Activated T-cell treated with anti-CD3 and anti-CD28 coated beads for 1 hour (primary cell): ENCODE measurements at places on chromosomes 3 and 15.

DNA sequence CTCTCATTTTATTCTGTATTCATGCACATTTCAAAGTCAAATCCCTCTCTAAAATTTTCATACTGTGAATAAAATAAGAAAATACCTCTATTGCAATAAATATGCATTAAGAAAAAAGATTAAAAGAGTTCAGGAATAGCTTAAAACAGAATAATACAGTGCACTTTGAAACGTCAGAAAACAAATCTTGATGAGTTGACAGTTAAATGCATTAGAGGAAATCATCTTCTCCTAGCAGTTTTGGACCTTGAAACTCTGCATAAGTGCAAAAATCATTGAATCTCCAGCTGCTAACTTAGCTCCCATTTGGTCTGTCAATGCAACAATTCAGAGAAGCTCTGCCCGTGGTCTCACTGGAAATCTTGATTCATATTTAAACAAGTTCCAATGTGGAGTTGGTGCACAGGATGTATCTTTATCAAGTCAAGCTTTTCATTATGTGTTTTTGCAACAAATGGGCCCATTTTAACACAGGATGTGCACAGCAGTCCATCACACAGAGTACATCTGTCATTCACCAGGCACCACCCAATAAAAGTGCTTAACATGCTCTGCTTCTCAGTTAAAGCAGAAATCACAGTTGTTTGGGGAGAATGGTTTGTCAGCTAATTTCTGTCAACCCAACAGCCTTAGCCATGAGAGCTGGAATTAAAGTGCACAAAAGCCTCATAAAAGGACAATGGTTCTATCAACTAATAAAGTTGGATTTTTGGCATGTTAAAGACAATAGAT is 98.8 kb upstream of the ARRDC4 start:
- no peak for DNase-seq

DNA sequence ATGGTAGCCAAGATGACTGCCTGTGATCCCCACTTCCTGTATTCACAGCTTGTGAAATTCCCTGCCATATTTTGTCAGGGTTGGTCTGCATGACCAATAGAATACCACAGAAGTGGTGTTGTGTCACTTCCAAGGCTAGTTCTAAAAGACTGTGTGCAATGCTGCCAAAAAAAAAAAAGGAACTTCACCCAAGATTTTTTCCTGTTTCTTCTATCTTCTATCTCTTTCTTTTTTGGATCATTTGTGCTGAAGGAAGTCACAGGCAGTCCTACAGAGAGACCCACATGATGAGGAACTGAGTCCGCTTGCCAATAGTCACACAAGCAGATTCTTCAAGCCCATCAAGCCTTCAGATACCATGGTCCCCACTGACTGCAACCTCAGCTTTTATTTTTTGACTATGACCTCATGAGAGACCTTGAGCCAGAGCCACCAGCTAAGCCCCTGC is 18.1 kb upstream of the RAF1 start:
- no peak for DNase-seq

DNA sequence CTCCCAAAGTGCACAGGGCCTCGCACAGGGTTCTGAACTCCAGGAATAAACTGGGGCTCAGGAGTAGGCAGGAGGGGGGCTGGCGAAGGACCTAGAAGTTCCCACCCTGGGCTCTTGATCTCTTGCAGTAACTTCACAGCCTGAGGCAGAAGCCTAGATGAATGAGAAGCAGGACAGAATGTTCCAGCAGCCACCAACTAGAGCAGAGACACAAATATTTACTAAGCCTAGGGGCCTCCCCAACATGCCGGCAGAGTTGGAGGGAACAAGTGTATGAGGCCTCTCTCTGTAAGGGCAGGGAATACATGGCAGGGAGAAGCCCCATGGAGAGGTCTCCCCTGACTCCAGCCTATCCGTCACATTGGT is 25.3 kb upstream of the C15orf39 start:
- DNase-seq: no peak

DNA sequence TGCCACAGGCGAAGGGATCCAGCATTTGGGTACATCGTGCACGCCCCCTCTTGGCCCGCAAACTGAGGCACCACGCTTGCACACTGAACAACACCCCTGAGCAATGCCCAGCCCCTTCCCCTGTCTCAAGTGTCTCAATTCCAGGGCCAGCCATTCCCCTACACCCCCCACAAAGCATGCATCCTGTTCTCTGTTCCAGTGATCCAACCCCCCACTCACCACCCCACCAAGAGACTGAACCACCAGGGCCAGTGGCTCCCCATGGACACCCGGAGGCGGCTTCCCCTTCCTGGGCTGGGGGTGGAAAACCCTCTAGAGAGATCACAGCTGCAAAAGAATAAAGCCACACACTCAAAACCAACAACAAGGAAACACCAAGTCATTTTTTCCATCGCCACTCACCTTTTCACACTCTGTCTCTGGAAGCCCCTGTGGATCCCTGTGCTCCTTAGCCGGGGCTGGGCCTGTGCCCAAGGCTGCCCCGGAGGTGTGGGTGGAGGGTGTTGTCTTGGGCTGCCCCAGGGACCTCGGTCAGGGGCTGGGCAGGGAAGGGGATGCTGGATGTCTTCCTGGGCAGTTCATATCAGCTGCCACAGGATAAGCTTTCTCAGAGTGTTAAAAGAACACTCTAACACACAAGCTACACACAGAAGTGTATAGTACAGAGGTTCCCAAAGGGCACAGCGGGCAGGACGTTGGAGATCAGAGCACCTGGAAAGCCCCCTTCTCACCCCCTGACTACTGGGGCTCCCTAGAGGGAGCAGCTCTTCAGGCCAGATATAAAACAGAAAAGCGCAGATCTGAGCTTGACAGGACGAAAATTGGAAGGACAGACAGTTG is 92.5 kb downstream of the CHSY1 start:
- DNase-seq: no peak

DNA sequence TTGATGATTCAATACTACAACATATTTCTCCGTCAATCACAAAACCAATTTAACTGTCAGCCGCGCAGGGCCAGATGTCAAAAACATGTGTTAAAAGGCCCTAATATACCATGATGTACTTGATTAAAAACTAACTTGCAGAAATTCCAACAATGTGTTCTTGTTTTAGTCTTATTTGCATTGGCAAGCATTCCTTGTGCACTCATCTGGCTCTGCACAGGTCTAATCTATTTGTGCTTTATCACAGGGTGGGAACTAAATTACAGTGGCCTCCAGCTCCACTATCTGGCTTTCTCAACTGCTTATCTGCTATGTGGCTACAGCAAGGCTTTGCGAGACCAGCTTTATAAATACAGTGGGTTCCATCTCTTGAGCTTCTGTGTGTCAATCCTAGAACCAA is 455.5 kb downstream of the ERC2 start:
- no peak for DNase-seq

DNA sequence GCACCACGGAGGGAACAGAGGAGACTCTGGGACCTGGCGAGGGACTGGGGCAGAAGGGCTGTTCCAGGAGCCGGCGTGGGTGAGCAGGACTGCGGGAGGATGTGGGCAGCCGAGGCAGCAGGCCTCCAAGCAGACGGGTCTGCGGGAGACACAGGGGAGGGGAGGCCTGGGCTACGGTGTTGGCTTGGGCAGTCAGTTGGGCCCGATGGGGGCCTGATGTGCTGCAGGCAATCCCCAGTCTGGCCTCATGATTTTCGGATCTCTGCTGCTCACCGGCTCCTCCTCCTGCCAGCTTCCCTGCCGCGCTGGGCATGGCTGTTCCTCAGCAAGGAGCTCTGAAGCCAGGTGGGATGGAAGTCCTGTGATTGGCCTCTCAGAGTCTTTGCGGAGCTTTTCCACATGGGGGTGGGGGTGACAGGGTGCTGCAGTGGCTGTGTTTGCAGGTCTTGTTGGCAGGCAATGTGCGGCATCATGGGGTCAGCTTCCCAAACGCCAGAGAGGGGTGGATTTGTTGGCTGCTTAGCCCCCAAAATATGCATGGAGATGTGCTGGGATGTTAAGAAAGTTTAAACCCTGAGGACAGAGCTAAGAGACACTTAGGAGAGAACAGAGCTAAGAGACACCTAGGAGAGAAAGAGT is 19.3 kb downstream of the MINAR1 start:
- no peak for DNase-seq

DNA sequence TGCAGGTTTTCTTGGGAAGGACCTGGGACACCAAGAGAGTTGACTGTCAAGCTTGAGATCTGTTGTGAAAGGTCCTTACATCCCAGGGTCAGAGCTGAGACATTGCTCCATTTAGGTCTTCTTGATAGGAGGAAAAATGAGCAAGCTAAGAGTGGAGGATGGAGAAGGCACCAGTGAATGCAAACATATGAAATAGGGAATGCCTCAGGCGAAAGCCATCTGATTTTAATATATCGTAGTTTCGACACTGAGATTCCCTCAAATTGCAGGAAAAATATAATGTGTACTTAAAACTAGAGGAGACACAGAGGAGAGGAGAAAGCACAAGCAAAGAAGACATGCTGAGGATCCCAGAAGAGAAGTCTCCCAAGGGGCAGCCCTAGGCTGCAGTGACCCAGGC is 85.5 kb downstream of the TM4SF4 start:
- DNase-seq: no peak

GRCh38 chr3:46456118-46456517 is 8.6 kb downstream of the LTF start:
- DNase-seq: no peak

- no peak for DNase-seq
These were observed 1.7 kb downstream of the MESP2 start for GRCh38 chr15:89777782-89778380.

DNA sequence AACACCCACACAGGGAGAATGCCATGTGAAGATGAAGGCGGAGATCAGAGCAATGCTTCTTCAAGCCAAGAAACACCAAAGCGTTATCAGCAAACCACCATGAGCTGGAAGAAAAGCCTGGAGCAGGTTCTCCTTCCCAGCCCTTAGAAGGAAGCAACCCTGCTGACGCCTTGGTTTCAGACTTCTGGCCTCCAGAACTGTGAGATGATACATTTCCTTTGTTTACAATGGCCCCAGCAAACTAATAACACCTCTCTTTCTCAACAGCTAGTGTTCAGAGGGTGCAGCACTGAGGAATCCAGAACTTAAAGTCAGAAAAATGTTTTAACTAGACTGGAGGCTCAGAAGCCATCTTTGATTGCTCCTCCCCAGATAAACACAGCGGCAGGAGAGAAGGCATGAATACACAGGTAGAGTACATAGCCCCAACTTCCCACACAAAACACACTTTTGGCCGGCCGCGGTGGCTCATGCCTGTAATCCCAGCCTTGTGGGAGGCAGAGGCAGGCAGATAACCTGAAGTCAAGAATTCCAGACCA is 132.4 kb upstream of the LPP start:
- DNase-seq: no peak

DNA sequence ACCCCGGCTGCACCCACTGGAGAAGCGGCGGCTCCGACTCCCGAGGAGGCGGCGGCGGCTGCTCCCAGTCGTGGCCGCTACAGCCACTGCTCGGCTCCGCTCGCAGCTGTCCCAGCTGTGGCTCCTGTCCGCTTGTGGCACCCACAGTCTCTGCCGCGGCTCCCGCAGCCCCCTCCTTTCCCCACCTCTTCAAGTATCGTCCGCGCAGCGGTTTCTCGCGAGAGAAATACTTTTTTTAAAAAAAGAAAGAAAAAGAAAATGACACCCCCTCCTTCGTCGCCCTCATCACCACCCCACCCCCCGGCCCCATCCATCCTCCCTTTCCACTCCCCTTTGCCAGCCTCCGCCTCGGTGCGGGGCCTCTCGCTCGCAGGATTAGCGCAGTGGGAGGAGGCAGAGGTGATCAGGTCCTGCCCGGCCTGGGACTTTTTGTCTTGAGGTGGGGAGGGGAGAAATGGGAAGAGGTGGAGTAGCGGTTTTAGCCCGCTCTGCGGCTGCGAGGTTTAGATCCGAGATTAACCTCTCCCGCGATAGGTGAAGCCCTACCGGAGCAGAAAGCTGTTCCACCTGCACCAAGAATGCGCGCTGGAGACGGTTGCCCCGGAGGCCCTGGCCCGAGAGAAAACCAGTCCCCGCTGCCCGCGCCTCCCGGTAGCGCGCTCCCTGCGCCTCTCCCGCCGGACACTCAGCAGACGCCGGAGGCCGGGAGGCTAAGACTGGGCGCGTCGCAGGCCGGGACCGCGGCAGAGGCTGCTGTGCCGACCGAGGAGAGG is at the start of gene FBN1:
FBN1 (minus strand) TSS at position 152 of the 773 bp plus-strand sequence. CDS start 940 bp downstream, outside the sequence.
- no peak for DNase-seq

- no peak for DNase-seq
These were observed 454.9 kb downstream of the IL5RA start for GRCh38 chr3:2655229-2655701.

- DNase-seq: no peak
These were observed 89.2 kb upstream of the POMGNT2 start for GRCh38 chr3:43195115-43195498.

DNA sequence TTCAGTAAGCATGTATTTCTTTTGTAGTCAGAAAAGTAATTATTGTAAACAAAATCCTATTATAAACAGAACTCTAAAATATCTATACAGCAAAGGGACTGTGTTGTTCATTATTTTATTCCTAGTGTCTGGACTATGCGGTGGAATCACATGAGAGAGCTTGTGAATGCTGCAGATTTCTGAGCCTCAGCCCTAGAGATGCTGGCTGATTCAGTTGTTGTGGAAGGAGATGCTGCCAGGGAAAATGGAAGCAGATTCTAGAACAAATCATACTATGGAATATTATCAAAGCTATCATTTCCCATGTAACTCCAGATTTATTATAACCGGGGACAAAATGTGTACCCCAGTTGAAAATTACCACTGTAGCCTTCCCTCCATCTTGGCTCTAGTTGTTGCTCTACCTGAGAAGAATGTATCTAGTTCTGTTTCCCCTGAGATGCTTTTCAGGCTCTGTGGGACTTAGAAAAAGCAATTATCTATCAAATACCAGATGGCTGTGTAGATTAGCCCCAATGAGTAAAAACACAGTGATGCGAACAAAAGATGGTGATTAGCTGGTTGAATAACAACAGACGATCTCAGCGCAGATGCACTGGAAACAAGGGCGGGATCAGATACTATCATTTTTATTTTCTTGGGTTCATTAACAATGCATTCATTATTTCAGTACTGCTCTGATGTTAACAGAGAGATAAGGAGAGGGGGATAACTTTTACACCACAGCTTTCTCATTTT is 131.3 kb downstream of the TMEM108 start:
- DNase-seq: no peak

- no peak for DNase-seq
These were observed 5.4 kb upstream of the ACP3 start for GRCh38 chr3:132311841-132312240.

GRCh38 chr3:37456270-37456708 is 281.9 kb upstream of the LRRFIP2 start:
- no peak for DNase-seq

GRCh38 chr3:44885618-44886017 is 11.2 kb downstream of the TGM4 start:
- DNase-seq: no peak

- DNase-seq: no peak
These were observed 193.9 kb downstream of the TLE3 start for GRCh38 chr15:69903470-69904469.

- DNase-seq: no peak
These were observed 15.0 kb downstream of the RYK start for GRCh38 chr3:134235577-134236076.

DNA sequence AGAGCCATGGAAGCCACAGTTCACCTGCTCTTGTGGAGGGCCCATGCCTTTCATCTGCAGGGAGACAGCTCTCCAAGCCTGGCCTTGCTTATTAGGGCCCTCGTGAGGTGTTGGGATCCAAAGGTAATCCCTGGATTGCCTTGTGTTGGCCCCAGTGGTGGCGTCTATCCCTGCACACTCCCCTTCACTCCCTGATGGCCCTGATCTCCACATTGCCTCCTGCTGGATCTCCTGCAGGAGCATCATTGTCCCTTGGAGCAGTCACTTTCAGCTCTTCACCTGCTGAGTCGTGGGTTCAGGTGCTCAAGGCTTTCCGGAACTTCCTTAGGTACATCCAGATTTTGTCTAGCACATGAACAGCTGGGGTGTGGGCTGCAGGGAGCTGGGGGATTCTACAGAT is 7.0 kb downstream of the PPCDC start:
- no peak for DNase-seq
